ENCODE measurements at places on chromosomes 11 and 22.

DNA sequence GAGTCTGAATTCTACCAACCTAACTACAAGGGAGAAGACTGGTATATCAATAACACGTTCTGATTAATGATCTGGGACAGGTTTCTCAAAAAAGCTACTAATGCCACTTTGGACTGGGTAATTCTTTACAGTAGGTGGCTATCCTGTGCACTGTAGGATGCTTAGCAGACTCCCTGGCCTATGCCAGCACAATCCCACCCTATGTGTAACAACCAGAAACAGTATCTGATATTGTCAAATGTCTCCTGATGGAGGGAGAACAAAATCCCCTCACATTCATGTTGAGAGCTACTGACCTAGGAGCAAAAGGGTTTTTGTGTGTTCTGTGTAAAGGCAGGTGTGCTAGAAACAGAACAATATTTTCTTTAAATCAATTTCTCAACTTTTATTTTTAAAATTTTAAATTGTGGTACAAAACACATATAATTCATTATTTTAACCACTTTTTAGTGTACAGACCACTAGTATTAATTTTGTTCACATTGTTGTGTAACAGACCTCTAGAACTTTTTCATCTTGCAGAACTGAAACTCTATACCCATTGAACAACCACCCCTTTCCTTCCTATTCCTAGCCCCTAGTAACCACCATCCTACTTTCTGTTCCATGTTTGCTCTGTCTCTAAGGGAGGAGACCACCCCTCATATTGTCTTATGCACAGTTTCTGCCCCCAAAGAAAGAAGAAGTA is 2.1 kb upstream of the MS4A6A start:
- DNase-seq = no peak

- no peak for DNase-seq
Measured at GRCh38 chr22:16953206-16954059, 54.6 kb downstream of the GAB4 start.

GRCh38 chr22:47596176-47596690 is 833.8 kb downstream of the TBC1D22A start:
- DNase-seq = no peak

GRCh38 chr11:66739983-66740382 is 11.0 kb upstream of the SPTBN2 start:
- DNase-seq = no peak

- no peak for DNase-seq
Measured at GRCh38 chr11:77647654-77648305, 10.2 kb upstream of the CLNS1A start.

DNA sequence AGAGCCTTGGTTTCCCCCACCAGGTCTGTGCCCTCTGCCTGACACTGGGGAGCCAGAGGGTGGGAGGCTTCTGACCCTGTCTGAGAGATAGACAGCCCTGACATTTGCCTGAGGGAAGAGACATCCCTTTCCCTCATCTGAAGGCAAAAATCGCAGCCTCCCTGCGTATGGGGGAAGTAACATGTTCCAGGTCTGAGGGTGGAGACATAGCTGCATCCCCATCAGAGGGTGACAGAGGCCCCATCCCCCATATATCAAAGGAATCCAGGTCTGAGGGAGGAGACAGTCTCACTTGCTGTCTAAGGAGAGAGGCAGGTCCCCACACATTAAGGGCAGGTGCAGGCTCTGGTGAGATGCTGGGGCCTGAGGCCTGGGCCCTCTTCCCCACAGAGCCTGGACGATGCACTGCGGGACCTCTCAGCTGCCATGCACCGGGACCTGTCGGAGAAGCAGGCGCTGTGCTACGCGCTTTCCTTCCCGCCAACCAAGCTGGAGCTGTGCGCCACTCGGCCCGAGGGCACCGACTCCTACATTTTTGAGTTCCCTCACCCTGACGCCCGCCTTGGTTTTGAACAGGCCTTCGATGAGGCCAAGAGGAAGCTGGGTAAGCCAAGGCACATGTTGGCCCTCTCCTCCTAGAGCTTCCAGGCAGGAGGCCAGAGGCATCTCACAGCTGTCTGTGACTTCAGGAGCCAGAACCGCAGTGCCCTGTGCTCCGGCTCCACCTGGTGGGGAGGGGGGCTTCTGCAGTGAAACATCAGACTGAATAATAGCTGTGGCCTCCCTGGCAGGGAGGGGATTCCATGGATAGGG is 16.1 kb upstream of the RELT start:
- DNase-seq = no peak

Measured in cortex of kidney (tissue), 1 donor.